ENCODE measurements at places on chromosomes 1 and 21.

DNA sequence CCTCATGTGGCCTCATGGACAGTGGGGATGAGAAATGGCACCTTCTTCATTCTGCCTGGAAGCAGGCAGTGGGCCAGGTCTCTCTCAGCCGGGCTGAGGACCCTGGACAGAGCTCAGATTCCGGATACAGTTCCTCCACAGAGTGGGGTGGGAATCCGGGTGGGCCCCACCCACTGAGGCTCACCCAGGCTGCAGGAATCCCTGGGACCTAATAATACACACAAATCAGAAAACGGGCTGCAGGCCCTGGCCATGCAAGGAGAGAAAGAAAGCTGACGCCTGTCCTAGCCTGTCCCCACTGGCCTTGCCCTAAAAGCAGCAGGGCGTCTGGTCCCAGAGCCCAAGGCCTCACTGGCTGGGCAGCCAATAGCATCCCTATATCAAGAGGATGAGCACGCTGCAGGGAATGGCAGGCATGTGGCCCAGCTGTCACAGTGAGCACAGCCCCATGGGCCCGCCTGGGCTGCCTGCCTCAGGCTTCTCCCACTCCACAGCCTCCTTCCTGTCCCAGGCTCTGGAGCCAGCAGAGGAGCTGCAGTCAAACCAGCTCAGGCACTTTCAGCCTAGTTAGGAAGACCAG lies 25.3 kb downstream of the ACTA1 start:
- peak; percentile 56 for DNase-seq

DNA sequence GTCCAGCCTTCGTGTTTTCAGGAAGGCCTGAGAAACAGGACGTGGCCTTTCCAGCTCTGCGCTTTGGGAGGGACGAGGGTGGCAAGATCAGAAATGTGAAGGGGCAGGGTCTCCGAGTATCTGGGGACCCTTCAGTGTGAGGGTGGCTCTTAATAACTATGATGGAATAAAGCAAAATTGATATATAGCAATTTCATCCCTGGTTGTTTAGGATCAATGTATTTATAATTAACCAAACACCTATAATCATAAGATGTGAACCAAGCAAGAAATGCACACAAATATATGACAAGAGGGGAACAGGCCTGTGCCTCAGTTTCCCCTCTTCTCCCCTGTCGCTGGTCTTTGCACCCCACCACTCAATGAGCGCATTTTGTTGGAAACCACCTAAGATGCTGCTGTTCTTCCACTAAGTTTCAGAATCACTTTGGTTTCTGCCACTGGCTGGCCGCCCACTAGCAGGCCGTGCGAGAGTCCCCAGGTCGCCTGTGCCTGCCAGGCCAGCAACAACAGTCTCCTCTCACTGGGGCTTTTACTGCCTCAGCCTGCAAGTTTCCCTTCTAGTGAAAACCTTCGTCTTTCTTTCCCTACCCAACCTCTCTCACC lies 36.6 kb downstream of the UBASH3A start:
- DNase-seq, result no peak

DNA sequence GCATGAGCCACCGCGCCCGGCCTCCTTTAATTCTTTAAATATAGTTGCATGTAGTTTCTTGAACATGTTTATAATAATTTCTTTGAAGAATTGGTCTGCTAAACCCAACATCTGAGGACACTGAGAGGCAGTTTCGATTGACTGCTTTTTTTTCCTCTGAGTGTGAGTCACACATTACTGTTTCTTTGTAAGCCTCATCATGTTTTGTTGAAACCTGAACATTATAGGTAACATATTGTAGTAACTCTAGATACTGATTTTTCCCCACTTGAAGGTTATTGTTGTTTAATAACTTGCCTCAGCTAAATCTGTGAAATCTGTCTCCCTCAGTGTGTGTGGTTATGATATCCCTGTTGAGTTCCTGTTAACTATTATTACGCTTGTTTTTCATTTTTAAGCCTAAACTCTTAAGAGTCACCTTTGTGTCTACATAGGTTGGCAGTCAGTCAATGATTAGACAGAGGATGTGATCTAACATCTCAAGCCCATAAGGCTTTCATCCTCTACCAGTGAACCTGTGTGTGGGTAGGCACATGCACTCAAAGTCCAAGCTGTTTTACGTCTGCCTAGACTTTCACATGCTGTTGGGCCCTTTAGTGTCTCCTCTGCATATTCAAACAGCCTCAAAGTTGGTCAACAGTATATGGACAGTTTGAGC lies 155.5 kb downstream of the KCNH1 start:
- DNase-seq, result no peak

- no peak for DNase-seq
Measured at GRCh38 chr21:44375281-44375651, 21.8 kb downstream of the TRPM2 start.

GRCh38 chr1:181028196-181028595 lies 5.5 kb upstream of the STX6 start:
- peak; percentile 51 for DNase-seq

DNA sequence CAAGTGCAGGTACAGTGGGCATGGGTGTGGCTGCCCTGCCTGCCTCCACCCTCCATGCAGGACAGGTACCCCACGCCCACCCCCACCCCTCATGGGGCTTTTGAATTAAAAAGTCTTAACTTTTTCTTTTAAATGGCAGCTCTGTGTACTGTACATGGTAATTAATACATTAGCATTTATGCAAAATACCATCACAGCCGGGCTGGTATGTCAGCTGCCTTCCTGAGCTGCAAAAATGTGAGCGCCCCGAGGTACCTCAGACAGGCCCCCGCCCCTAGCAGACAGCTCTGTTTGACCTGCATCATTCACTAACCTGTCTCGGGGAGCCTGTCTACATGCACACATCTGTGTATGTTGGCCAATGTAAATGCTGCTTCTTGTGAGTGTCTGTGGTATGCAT lies 42.2 kb upstream of the POU3F1 start:
- no peak for DNase-seq

DNA sequence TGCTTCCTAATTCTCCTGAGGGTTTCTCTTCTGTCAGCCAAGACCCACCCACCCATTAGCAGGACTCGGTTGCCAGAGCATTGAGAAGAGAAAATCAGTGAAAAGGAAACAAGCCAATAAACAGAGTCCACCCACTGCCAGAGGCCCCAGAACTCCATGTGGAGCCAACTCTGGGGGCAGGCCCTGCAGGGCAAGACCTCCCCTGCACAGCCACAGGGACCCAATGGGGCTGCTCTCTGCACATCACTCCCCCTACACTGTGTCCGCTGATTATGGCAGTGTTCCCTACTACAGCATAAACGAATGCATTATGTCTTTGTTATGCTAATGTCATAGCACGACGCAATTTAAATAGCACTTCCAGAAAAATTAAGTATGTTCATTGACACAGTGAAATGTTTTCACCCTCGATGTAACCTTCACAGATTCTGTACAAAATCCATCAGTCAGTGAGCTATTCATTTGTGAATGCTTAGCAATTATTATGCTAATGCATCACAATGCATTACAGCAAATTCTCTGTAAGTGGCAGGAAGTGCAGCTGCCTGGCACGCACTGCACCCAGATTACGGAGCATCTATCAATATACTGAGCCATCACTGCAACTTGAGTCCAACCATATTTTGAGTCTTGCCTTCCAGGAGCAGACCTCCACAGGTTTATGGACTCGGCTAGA lies 56.4 kb downstream of the GRIK3 start:
- no peak for DNase-seq

GRCh38 chr1:110123224-110123623 lies 11.0 kb downstream of the UBL4B start:
- DNase-seq, result peak; percentile 50

DNA sequence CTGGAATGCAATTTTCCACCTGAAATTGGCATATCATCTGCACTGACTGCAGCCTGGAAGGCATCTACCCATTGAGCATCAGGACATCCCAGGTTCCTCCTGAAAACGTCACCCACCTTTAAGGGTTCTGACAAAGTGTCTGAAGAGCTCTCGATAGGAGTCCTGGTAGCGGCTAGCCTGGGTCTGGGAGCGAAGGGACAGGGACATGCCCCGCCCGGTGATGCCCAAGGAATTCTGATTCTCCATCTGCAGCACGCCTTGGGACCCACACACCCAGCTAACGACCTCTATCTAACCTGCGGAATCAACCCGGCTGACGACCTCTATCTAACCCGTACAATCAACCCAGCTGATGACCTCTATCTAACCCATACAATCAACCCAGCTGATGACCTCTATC lies 13.3 kb upstream of the CCDC27 start:
- DNase-seq, result no peak

GRCh38 chr1:6870571-6870970 lies 85.3 kb downstream of the CAMTA1 start:
- DNase-seq, result no peak

GRCh38 chr1:216793973-216794372 lies 70.7 kb upstream of the ESRRG start:
- DNase-seq, result no peak

Measured in AG08396 (cell line).